ENCODE measurements at places on chromosomes 2 and 18.

DNA sequence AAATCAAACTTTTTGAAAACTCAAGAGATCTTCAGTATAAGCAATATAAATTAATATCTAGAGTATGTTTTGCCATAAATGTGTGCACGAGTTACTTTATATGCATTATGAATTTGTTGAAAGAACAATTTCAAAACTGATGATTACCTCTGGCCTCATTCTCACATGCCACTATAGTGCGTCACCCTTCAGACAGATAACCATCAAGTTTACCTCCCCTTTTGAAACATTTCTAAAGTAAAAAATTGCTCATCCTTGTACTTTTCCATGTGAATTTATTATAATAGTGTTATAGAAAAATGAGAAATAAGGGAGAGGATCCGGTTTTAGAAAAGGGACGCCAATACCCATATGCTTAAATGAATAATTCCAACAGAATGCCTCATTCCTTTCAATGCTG, 38.3 kb downstream of the ZEB2 start:
- no peak for DNase-seq

DNA sequence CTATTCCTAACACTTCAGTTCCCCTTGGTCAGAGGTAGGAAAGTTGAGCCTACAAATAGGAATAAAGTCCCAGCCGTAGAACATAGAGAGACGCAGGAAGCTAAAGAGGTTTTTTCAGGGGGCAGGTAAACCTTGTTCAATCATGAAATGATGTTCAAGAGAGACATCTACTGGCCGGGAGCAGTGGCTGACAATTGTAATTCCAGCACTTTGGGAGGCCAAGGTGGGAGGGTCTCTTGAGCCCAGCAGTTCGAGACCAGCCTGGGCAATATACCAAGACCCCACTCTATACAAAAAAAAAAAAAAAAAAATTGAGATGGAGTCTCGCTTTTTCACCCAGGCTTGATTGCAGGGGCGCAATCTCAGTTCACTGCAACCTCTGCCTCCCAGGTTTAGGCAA, 66.7 kb upstream of the DNAJC10 start:
- peak; percentile 29 for DNase-seq

DNA sequence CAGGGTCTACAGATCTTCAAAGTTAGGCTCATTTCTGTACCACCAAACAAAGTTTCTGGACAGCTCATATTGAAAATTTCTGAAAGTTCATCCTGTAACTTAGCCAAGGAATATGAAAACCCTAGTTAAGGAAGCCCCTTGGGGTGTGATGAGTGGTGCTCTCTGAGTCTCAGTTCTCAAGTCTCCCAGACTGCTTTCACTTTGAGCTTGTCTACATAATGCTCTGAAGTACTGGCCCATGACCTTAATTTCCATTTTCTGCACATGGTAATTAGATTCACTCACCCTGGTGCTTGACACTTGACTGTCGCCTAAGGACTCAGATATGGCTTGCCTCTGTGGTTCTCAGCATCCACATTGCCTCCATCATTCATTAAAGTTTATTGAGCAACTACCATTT, 51.7 kb upstream of the SATB2 start:
- DNase-seq = no peak

- DNase-seq = no peak
These were observed 766 bp downstream of the CCDC85A start for GRCh38 chr2:56184500-56185011.

DNA sequence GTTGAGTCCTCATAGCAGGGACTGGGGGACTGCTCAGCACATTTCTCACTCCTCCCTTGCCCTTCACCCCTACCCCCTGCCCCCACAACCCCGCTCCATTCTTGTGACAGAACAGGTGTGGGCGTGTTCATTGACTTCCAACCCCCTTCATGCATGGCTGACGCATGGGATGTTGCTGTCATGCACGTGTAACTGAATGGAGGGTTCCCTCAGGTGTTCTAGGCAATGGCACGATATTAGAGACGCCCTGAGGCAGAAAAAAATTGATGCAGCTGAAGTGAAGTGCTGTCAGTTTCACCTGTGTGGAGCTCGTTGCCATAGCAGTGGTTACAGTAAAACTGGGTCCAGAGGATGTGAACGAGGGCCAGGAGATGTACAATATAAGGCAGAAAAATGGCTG, 6.5 kb upstream of the THOC1 start:
- no peak for DNase-seq

- DNase-seq = peak; percentile 83
These were observed 179.7 kb upstream of the ACVR2A start for GRCh38 chr2:147665105-147665504.

DNA sequence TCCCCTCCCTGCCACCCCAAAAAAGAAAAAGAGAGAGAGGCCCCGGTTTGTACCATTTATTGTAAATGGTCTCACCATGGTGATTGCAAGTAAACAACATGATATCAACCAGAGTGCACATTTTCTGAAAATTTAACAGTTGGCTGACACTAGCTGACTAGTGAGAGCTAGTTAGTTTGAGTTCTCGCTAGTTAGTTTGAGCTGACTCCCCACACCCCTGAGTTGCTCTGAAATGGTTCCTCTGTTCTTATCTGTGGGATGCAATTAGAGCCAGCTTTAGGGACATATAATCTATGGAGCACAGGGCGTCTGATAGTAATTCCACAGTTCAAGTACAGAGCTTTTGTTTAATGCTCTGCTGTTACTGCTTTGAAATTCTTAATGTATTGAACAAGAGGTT, 13.1 kb downstream of the CASP10 start:
- DNase-seq = no peak
